GM19239 (cell line): ENCODE measurements at places on chromosomes 13 and 19.

- DNase-seq: no peak
These were observed 23.0 kb downstream of the PPP1R37 start for GRCh38 chr19:45115809-45116615.

DNA sequence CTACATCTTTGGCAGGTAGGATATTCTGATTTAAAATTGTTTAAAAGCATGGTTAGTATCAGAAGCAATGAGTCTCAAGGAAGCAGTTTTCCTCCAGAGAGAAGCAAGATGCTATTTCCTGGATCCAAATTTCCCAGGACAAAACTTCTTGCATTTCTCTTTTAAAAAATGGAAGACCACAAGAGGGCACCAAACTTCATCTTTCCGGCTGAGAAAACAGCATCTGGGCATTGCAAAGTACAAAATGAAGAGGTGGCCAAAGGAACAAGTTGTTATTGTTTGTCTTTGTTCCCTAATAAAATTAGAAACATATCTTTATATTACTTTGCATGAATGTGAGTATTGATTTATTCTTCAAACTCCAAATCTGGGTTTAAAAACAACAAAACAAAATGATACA, 60.0 kb upstream of the LRCH1 start:
- no peak for DNase-seq

DNA sequence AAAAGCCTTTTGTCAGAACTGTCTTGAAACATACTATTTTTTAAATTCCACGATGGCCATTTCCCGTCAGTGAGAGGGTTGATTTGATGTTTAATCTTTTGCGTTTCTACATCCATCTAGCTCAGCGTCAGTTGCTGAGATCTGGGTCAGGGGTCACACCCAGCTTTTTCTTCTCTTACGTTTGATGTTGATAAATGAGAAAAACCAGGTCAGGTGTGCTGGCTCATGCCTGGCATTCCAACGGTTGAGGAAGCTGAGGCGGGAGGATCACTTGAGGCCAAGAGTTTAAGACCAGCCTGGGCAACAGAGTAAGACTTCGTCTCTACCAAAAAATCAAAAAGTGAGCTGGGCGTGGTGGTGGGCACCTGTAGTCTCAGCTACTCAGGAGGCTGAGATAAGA, 168.9 kb downstream of the PTPRS start:
- no peak for DNase-seq

DNA sequence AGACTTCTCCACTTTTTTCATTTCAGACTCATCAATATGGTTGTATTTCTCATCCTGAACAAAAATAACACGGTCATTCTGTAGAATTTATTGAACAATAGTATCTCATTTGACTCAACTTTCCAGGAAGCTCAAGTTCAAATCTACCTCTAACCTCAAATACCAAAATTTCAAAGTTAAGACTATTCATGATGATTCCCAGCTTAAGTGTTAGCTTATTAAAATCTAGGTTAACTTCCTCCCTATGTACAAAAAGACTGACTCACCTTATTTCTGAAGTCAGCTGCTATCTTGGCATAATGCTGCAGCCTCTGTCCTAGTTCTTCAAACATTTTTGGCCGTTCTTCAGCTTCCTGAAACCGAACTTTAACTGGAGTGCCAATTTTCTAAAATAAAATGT, 23.2 kb downstream of the HSPH1 start:
- DNase-seq: no peak

DNA sequence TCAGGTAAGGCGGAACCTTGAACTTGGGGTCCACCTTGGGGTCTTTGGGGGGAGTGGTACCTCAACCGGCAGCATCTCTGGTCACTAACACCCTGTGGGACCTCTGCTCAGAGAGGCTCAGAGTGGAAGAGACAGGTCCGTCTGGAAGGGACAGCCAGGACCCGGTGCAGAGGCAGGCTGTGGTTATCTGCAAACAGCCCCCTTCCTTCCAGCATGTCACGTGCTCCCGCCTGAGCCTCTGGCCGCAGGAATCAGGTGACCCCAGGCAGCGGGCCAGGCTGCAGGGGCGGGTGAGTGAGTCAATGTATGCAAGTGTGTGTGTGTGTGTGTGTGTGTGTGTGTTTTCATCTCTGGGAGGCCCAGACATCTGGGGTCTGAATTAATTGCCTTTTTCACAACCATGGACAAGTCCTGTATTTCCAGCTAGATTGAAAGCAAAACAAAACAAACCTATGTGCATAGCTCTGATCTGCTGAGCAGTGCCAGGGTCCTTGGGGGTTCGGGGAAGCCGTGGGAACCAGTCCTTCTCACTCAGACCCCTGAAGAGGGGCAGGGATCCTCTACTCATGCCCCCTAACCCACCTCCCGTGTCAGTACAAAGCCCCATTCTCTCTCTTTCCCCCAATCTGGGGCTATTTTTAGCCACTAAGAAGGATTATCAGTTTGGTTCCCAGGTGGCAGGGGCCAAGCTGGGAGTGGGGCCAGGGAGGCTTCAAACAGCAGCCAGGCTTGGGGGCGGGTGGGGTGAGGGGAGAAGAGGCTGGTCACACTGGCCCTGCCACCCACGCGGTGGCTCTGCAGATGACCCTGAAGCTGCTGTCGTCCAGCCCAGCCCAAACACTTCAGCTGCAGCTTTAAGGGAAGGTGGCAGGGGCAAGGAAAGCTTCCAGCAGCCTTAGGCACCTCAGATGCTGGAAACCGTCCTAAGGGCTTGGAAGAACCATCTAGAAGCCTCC, 31.4 kb downstream of the CERS4 start:
- peak; percentile 86 for DNase-seq
